ENCODE measurements at places on chromosomes 5 and 9. TPM values are rescaled to one million over a fixed set of nuclear protein-coding genes. Genes with fewer than 3 reads are reported as not detected.

Gene TOR4A
- 3.3 TPM for total RNA-seq

Gene DMRT3
- total RNA-seq, result not detected

GRCh38 chr5:10118150-10118549, 131.5 kb downstream of the ATPSCKMT start:
- DNase-seq, result no peak

GRCh38 chr5:141692919-141693725, 11.1 kb upstream of the ARAP3 start:
- DNase-seq, result peak; percentile 85

Gene SMIM32
- total RNA-seq, result not detected

GRCh38 chr5:109668237-109668636, 21.5 kb upstream of the MAN2A1 start:
- no peak for DNase-seq

GRCh38 chr5:6488021-6488420, 39.4 kb downstream of the UBE2QL1 start:
- no peak for DNase-seq

DNA sequence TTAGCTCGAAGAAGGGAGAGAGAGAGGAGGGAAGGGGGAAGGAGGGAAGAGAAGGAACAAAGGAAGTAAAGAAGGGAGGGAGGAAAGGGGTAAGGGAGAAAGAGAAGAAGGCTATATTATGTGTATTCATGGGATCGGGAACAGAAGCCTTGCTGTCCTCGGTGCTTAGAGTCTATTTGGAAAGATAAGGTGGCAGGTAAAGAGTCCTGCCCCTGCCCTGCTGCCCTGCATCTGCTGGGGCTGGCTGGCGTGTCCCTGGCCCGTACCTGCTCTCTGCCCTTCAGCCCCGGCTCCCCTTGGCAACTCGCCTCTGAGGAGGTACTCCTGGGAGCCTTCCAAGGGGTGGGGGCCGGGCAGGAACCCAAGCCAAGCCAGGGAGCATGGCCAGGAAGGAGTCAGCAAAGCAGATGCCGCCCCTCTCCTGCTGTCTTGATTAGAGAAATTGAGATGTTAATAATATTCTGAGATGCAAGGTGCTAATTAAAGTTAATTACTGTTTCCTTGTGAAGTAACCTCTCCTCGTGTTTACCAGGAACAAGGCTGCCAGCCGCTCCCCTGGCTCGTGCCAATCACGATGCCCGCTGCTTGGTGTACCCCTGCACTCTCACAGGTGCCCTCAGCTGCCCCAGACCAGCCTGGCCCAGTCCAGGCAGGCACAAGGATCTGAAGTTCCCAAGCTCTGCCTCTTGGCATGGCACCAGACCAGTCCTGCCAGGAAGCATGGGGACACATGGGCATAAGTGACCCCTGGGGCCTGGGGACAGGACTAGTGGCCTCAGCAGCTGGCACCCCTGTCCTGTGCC, 36.6 kb downstream of the PCDH1 start:
- DNase-seq, result no peak

- no peak for DNase-seq
These were observed 151.0 kb upstream of the SLC24A2 start for GRCh38 chr9:19939734-19940278.

GRCh38 chr9:93451849-93452709, 594 bp downstream of the FAM120A start:
- DNase-seq, result peak; percentile 26

DNA sequence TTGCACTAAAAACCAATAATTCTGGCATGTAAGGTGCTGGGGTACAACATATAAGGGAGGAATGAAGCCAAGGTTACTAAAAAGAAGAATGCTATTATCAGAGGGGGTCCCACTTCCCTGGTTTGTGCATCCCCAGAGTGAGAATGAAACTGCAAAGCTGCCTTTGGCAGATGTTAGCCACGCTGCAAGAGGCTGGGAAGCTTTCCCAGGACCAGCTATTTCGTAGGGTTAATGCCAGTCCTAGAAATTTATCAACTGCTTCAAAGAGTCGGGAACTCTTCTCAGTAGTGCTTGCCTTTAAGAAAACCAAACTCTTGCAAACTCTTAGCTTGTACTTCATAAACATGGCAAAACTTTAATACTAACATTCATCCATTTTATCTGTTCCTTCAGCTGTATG, 87.5 kb upstream of the NR5A1 start:
- no peak for DNase-seq

DNA sequence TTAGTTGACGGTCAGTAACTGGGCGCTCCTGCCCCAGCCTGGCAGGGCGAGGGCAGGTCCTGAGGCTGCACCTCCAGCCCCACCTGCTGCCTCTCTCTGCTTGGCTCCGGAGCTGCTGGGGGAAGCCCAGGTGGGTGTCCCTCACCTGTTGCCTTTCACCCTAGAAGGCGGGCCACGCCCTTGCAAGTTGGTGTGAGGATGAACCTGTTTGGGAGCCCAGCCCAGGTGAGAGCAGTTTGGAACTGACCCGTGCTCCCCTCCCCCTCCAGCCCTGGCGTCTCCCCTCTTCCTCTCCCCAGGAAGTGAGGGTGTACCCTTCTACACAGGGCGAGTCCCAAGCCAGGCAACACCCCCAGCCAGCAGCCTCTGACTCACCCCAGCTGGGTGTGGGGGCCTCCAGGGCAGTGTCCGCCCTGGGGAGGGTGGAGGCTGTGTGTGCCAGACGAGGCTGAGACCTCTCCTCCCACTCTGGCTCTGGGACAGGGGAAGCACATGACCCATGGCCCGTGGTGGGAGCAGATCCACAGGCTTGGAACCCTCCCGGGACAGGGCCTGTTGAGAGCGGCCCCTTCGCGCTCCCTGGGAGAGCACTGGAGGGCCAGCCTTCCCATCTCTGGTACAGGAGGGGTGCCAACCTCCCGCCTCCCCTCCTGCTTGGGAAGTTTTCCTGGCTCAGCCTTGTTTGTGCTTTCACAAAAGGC, 10.4 kb downstream of the LRRC8A start:
- peak; percentile 22 for DNase-seq

DNA sequence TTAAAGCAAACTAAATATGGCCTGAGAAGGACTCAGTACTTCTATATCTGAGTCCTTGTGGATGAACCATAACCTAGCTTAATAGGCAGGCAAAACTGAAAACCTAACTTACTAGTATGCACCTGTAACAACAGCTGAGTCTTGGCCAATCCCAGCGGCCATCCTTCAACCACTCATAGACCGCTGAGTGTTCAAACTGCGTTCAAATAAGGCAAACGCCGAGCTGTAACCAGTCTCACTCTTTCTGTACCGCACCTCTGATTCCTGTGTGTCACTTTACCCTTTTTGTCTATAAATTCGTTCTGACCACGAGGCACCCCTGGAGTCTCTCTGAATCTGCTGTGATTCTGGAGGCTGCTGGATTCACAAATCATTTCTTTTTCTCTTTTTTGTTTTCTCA, 170.5 kb downstream of the COL23A1 start:
- no peak for DNase-seq

- no peak for DNase-seq
These were observed 280.6 kb upstream of the PIK3R1 start for GRCh38 chr5:67934976-67935375.

Data from CD8-positive, alpha-beta memory T cell (primary cell).